Frontal cortex (tissue), 4 donors: ENCODE measurements at places on chromosomes 12 and 14. TPM values are rescaled to one million over a fixed set of nuclear protein-coding genes. Genes with fewer than 3 reads are reported as not detected.

The SPX gene
- 0.41 TPM for total RNA-seq

The C3AR1 gene
- 1.6 TPM for total RNA-seq

The IRAK3 gene
- 4.1 TPM for total RNA-seq

The EFS gene
- total RNA-seq = 6.9 TPM

The KRT74 gene
- not detected for total RNA-seq

The STK38L gene
- total RNA-seq = 22.0 TPM

The CIROP gene
- total RNA-seq = not detected

The PTGDR gene
- total RNA-seq = 0.41 TPM

The EIF2S3B gene
- 1.6 TPM for total RNA-seq

The HOXC6 gene
- total RNA-seq = not detected

The GALNT16 gene
- 4.1 TPM for total RNA-seq

The BMP4 gene
- 0.41 TPM for total RNA-seq

The CCDC197 gene
- total RNA-seq = not detected

The PAPOLA gene
- total RNA-seq = 186 TPM

The TRPV4 gene
- total RNA-seq = not detected

The ASPG gene
- 0.41 TPM for total RNA-seq

The CYP46A1 gene
- 4.5 TPM for total RNA-seq

The TDRD9 gene
- total RNA-seq = 6.5 TPM

The APOF gene
- total RNA-seq = not detected

The PLA2G1B gene
- not detected for total RNA-seq

The CLSTN3 gene
- 75.0 TPM for total RNA-seq

The ASB2 gene
- total RNA-seq = under 0.01 TPM

The SPIC gene
- not detected for total RNA-seq

The KRT83 gene
- not detected for total RNA-seq

The NELL2 gene
- total RNA-seq = 2,116 TPM

The TAS2R30 gene
- 6.5 TPM for total RNA-seq

The KRT8 gene
- total RNA-seq = not detected

The MYBPC1 gene
- total RNA-seq = 2.4 TPM

The ERP27 gene
- total RNA-seq = not detected

The RAP1B gene
- 66.4 TPM for total RNA-seq

The FGF23 gene
- not detected for total RNA-seq

The CLEC4E gene
- not detected for total RNA-seq

The CISTR gene
- total RNA-seq = not detected

The DAO gene
- total RNA-seq = not detected

The OTOGL gene
- total RNA-seq = 0.41 TPM

The LALBA gene
- not detected for total RNA-seq

The SAMD15 gene
- total RNA-seq = 12.6 TPM

The CYP27B1 gene
- total RNA-seq = not detected

The RNASE11 gene
- total RNA-seq = not detected

The RNASE1 gene
- 12.2 TPM for total RNA-seq

The CLEC4A gene
- 1.2 TPM for total RNA-seq

The SIRT4 gene
- total RNA-seq = 4.1 TPM

The CMA1 gene
- not detected for total RNA-seq

The GPR162 gene
- total RNA-seq = 81.1 TPM

The SLC22A17 gene
- 154 TPM for total RNA-seq

The FITM1 gene
- total RNA-seq = 0.41 TPM

The AACS gene
- total RNA-seq = 28.1 TPM

The NEDD1 gene
- 13.9 TPM for total RNA-seq

The RASSF8 gene
- 19.2 TPM for total RNA-seq

The SOX5 gene
- 107 TPM for total RNA-seq
